ENCODE measurements at places on chromosomes 13 and 19. TPM values are rescaled to one million over a fixed set of nuclear protein-coding genes. Genes with fewer than 3 reads are reported as not detected.

CLDND2 gene
- total RNA-seq = not detected

ADAT3 gene
- 2.7 TPM for total RNA-seq

CLEC17A gene
- not detected for total RNA-seq

CYP4F3 gene
- total RNA-seq = not detected

ZNF530 gene
- total RNA-seq = 3.9 TPM

RNF17 gene
- not detected for total RNA-seq

NCAN gene
- not detected for total RNA-seq

NCCRP1 gene
- total RNA-seq = not detected

SPIB gene
- total RNA-seq = not detected

KLK12 gene
- not detected for total RNA-seq

HRC gene
- total RNA-seq = not detected

NOVA2 gene
- under 0.01 TPM for total RNA-seq

FUT1 gene
- total RNA-seq = 0.22 TPM

TBC1D17 gene
- total RNA-seq = 10.6 TPM

LRP3 gene
- 31.0 TPM for total RNA-seq

MATK gene
- 0.65 TPM for total RNA-seq

All from articular chondrocyte of knee joint (primary cell).